Uterus (tissue), 4 donors: ENCODE measurements at places on chromosomes 6 and 20. TPM values are rescaled to one million over a fixed set of nuclear protein-coding genes. Genes with fewer than 3 reads are reported as not detected.

DNA sequence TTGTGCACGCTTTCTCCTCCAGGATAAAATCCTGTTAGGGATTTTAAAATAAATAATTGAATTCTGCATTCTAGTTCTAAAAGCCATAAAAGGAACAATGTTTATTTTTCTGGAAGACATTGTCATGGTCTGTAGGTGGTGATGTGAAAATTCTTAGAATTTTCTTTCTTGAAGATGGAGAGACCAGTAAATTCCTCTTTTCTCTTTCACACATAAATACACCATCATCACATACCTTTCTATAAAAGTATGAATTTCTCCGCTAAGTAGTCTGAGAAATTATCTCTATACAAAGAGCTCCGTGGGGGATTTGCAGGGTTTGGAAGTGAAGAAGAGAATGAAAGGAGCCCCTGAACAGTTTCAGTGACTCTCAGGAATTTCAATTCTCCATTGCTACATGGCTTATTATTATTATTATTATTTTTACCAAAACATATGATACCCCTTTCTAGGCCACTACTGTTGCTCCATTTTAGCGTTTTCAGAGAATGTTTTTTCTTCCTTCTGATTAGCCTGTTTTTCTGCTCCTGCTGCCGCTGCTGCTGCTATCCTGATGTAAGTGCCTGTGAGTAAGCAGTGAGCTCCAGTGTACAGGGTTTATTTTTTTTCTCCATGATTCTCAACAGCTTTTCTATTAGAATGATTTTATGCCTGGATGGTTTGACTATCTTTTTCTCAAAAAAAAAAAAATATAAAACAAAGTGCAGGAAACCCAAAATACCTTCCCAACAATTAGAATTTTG is 145.8 kb downstream of the SAMD5 start:
- no peaks in the 10 kb centered on the region for H3K4me1 ChIP-seq
- DNase-seq, result no peak
- H3K36me3 ChIP-seq, result no peaks in the 10 kb centered on the region
- H3K4me3 ChIP-seq, result no peak overlapping the region
- no peak overlapping the region for H3K27ac ChIP-seq
- no peaks in the 10 kb centered on the region for H3K27me3 ChIP-seq

GRCh38 chr20:21832442-21833385 is 127.2 kb downstream of the PAX1 start:
- H3K36me3 ChIP-seq, result no peaks in the 10 kb centered on the region
- no peak overlapping the region for H3K4me3 ChIP-seq
- H3K4me1 ChIP-seq, result no peaks in the 10 kb centered on the region
- peak; percentile 26 for DNase-seq
- no peaks in the 10 kb centered on the region for H3K27me3 ChIP-seq
- H3K27ac ChIP-seq, result peak overlapping the region; percentile 14

DNA sequence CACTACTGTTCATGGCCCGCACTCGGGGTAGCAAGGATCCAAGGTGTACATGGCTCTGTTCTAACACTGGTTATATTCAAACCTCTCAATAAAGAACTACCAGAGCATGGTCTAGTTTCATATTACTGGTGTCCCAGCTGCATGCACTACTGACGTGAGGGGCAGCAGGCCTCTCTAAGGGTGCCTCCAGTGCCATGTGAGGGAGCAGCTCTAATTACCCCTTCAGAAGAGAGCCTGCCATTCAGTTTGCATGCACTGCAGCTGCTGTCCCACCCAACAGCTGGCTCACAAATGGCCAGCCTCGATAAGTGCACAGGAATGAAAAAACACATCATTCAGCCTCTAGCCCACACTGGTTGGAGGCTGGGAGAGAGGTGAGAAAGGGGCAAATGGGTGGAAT is 85.2 kb downstream of the SMLR1 start:
- DNase-seq, result no peak
- no peaks in the 10 kb centered on the region for H3K27me3 ChIP-seq
- no peaks in the 10 kb centered on the region for H3K4me1 ChIP-seq
- no peak overlapping the region for H3K27ac ChIP-seq

DNA sequence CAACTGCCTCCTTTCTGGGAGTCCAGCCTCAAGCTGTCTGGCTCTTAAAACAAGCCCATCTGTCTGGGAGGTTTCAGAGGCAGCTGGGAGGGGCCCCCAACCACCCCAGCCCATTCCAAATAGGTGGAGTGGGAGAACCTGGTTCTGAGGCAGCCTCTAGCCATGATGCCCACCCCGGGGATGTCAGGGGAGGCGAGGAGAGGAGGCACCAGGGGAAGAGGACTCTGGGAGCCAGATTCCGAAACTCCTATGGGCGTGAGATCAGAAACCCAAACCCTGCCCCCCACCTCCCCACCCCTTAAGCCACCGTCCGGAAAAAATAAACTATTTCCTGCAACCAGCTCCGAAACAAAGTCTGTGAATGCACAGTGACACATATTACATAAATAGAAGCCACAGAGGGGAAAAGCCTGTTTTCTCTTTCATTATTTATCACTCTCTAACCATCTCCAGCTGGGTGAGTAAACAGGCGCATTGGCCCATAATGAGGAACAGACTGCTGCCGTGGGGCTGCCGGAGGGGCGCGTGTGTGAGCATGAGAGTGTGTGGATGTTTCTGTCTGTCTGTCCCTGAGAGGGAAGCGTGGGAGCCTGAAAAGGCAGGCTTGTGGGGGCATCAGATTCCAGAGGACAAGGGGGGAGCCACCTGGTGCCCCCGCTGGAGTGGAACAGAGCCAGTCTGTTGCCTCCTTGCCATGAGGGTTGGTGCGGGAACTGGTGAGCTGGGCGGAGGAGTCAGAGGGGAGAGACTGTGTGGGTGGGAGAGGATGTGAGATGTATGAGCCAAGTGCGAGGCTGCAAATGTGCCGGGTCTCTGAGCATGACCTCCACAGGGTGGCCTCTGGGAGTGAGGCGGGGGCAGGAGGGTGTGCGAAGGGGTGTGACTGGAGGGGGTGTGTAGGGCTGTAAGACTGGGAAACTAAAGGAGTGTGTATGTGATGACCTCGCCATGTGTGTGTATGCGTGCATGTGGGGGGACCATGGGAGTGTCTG is 14.3 kb upstream of the FOXP4 start:
- H3K4me1 ChIP-seq, result no peaks in the 10 kb centered on the region
- no peaks in the 10 kb centered on the region for H3K27me3 ChIP-seq
- DNase-seq, result peak; percentile 59
- H3K4me3 ChIP-seq, result no peak overlapping the region
- peak overlapping the region; percentile 63 for H3K27ac ChIP-seq
- H3K36me3 ChIP-seq, result no peaks in the 10 kb centered on the region

GRCh38 chr6:139161817-139162284 is 27.0 kb downstream of the HECA start:
- H3K4me1 ChIP-seq, result peaks cover 3% of the 10 kb centered on the region
- no peaks in the 10 kb centered on the region for H3K36me3 ChIP-seq
- no peaks in the 10 kb centered on the region for H3K27me3 ChIP-seq

DNA sequence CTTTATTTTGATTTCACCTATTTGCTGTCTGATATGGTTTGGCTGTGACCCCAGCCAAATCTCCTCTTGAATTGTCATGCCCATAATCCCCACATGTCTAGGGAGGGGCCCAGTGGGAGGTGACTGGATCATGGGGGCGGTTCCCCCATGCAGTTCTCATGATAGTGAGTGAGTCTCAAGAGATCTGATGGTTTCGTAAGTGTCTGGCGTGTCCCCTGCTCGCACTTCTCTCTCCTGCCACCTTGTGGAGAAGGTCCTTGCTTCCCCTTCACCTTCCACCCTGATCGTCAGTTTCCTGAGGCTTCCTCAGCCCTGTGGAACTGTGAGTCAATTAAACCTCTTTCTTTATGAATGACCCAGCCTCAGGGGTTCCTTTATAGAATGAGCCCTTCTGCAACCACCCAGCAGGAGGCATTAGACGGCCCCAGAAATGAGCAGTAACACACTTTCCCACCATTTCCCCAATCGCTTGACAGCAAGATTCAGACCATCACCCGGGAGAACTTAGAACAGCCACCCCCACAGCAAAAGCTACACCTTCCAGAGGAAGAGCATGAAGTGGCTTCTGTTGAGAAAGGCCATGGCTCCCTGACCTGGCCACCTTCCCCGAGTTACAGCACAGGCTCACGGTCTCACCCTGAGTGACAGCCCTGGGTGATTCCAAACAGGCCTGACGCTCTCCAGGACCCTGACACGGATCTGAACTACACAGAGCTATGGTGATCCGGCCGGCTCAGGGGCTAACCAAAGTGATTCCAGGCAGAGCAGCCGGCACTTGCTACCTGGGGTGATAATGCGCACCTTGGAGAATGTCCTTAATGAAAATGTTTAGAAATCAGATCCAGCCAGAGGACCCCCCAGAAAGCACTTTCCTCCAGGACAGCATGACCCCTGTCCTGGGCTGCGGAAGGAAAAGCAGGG is 131.2 kb upstream of the CDH4 start:
- no peak overlapping the region for H3K27ac ChIP-seq
- H3K27me3 ChIP-seq, result no peaks in the 10 kb centered on the region

DNA sequence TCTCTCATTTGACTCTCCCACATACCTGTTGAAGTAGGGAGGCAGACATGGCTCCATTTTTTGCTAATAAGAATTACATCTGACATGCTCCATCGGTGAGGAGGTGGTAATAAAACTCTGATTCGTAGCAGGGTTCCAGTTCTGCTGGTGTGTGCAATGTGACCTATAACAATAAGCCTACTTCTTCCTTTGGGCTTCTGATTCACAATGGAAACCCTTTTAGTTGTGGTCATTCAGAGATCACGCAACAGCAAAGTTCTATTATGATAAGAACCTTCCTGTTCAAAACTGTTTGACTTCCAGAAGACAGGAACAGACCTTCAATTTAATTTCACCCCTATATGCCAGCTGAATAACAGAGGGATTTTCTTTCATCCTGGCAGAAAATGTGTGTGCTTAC is 31.4 kb upstream of the GSTA4 start:
- H3K4me1 ChIP-seq, result no peaks in the 10 kb centered on the region
- H3K27ac ChIP-seq, result no peak overlapping the region
- no peak overlapping the region for H3K4me3 ChIP-seq
- no peaks in the 10 kb centered on the region for H3K36me3 ChIP-seq
- no peaks in the 10 kb centered on the region for H3K27me3 ChIP-seq
- DNase-seq, result no peak

DNA sequence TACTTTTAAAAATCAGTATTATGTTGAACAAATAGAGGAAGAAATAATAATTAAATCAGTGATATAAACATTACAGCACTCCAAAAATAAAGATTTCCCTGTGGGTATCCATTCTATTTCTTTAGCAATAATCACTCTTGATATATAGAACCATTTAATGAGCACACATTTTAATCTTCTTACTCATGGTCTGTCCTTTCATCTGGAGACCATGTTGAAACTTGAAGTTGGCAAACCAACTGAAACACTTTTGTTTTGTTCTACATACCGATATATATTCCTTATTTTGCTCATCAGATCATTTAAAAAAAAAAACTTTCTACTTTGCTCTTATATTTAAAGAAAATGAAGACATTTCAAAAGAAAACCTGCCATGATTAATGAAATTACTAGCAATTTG is 13.4 kb downstream of the C6orf58 start:
- no peak overlapping the region for H3K27ac ChIP-seq
- H3K4me1 ChIP-seq, result no peaks in the 10 kb centered on the region
- no peaks in the 10 kb centered on the region for H3K36me3 ChIP-seq
- no peak for DNase-seq
- no peaks in the 10 kb centered on the region for H3K27me3 ChIP-seq

The CNR1 gene
- 1.4 TPM for total RNA-seq

The OPN5 gene
- total RNA-seq, result not detected

The ACOT8 gene
- total RNA-seq, result 31.5 TPM

The LRP11 gene
- total RNA-seq, result 25.0 TPM
